Activated CD4-positive, alpha-beta T cell treated with anti-CD3 and anti-CD28 coated beads, Interleukin-2, amount 50 U/mL, for 16 hours (primary cell): ENCODE measurements at places on chromosomes 11 and 22.

GRCh38 chr11:93756748-93757147, 15.3 kb downstream of the C11orf54 start:
- DNase-seq, result no peak

- no peak for DNase-seq
Measured at GRCh38 chr11:104645261-104646222, 252.7 kb downstream of the CASP12 start.

DNA sequence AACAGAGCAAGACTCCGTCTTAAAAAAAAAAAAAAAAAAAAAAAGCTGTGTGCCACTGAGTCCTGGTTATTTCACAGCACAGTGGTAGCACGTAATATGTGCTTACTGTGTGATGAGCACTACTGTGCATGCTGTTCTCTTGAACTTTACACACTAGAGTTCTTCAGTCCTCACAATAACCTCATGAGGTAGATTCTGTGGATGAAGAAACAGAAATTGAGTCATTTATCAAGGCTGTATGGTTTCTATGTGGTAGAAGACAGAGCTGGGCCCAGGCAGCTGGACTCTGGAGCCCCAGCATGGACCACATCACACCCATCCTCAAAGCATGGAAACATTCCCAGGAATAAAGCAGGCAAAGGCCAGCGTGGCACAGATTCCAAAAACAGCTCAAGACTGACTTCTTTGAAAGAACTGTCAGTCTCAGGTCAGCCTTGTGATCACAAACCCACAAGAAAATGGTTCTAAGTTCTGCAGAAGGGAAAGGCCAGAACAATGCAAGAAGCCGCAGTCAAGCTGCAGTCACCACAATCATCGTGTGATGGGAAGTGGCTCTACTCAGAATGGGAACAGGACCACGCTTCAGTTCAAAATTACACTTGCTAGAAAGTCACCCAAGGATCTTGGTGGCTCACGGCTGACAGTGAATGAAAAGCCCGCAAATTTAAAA, 49.5 kb downstream of the MICAL3 start:
- DNase-seq, result peak; percentile 29

DNA sequence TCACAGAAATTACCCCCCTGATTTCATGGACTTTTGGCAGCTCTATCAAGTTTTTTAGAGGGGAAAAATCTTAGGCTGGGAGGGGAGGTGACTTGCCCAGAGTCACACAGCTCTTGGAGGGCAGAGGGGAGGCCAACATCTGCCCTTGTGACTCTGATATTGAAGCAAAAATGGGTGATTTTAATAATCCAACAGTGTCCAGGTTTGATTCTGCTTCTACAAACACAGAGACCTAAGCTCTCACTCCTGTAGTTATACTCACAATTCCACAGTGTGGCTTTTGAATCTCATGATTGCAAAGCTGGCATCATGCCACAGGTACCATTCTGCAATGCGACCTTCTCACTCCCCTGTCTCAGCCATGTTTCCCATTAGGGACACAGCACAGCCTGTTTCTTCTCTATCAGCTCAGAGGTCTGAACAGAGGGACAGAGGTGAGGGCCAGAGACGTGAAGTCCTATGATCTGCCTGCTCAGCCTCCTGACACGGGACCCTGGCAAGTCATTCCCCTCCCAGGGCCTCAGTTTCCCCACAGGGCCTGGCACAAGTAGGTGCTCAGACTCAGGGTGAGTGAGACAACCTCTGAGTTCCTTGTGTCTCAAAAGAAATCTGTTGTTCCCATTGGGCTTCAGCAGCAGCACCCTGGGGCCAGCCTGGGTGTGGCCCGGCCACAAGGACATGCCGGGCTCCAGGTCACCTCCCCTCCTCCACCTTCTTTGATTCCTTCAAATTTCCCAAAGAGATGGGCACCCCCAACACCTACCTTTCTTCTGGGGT, 766 bp downstream of the APOL2 start:
- DNase-seq, result no peak

GRCh38 chr11:34331329-34331728, 26.5 kb downstream of the ABTB2 start:
- DNase-seq, result no peak

- DNase-seq, result no peak
Measured at GRCh38 chr11:2290351-2290841, 11.3 kb downstream of the C11orf21 start.

- no peak for DNase-seq
Measured at GRCh38 chr11:134662629-134663360, 250.8 kb upstream of the B3GAT1 start.

DNA sequence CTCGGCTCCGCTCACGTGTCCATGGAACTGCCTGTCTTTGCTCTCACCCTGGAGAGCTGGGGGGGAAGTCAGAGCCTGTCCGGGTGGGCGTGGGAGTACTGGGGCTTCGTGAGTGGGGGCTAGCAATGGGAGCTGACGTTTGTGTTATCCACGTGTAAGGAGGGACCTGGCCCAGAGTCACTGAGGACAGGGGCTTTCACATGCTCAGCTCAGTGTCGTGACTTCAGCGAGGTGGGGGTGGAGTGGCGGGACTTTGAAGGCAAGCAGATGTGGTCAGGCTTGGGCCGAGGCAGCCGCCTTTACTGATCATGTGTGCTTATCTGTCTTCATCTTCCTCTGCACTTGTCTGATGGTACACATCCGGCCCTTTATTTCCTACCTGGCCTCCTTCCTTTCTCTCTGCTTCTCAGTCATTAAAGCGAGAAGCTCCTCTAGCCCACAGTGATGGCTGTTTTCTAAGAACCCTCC, 113.1 kb upstream of the NNMT start:
- DNase-seq, result peak; percentile 63

DNA sequence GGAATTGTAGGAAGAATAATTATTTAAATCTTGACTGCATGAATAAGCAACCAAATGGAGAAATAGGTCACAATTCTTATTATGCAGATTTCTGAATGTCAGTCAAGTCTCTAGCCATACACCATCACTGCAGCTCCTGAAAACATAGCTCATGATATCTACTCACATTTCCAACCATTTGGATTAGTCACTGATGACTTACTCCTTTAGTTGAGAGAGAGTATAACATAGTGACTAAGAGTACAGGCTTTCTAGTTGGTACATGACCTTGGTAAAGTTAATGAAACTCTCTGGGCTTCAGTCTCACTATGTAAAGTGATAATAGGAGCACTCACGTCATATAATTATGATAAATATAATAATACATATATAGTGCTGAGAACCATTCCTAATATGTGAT, 265.2 kb downstream of the KCNA4 start:
- DNase-seq, result no peak

DNA sequence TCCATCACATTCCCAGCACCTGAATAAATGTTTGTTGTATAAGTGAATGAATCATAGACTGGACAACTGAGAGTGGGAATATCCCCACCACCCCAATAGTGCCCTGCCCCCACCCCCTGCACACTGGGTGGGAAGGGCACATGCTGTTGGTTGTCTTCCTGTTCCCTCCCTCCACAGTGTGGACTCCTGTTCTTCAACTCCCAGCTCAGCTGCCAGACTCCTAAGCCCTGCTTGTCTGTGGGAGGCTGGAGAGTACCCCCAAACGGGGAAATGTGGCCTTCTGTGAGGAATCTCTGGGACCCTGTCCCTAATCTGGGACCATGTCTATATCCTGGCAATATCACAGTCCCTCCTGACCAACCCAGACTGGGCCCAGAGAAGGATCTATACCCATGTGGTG, 5.5 kb upstream of the MYOD1 start:
- no peak for DNase-seq
